Esophagus squamous epithelium (tissue), 5 donors: ENCODE measurements at places on chromosomes 5 and 9. TPM values are rescaled to one million over a fixed set of nuclear protein-coding genes. Genes with fewer than 3 reads are reported as not detected.

Gene PRRX2
- total RNA-seq, result 2.6 TPM

Gene FGFR4
- 1.8 TPM for total RNA-seq

Gene FCN2
- not detected for total RNA-seq

Gene FREM1
- 0.09 TPM for total RNA-seq

DNA sequence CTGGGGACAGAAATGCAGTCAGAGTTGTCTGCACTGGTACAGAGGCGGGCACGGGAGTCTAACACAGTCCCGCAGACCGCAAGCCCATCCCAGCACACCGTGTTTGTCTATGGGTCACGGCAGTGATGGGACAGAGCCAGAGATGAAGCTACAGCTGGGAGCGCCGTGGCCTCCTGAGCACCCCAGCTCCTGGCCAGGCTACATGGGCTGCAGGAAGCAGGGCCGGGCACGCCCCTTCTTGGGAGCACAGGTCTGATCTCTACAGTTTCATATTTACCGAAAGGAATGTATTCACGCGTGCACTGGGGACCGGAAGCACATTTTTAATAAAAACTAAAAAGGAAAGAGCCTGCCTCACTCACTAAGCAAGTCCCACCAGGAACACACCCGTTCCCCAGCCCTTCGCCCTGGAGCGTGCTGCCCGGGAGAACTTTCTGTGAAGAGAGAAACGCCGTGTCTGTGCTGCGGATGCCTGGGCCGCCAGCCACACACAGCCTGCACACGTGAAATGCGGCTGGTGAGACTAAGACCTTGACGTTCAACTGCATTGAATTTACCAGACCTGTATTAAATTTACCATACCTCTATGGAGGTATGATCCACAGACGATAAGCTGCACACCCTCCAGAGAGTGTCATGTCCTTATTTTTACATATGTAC, 81.1 kb downstream of the VAV2 start:
- peak overlapping the region; percentile 31 for H3K4me3 ChIP-seq
- DNase-seq, result no peak
- no peak overlapping the region for H3K27ac ChIP-seq
- no peaks in the 10 kb centered on the region for H3K27me3 ChIP-seq
- H3K36me3 ChIP-seq, result no peaks in the 10 kb centered on the region

- DNase-seq, result no peak
- no peak overlapping the region for H3K27ac ChIP-seq
- no peak overlapping the region for H3K4me3 ChIP-seq
- no peaks in the 10 kb centered on the region for H3K4me1 ChIP-seq
- no peaks in the 10 kb centered on the region for H3K36me3 ChIP-seq
Measured at GRCh38 chr5:5755888-5756287, 333.4 kb downstream of the ICE1 start.

GRCh38 chr5:180553530-180553929, 37.8 kb downstream of the SCGB3A1 start:
- H3K27me3 ChIP-seq, result no peaks in the 10 kb centered on the region
- no peaks in the 10 kb centered on the region for H3K4me1 ChIP-seq
- no peak overlapping the region for H3K4me3 ChIP-seq
- H3K36me3 ChIP-seq, result no peaks in the 10 kb centered on the region

DNA sequence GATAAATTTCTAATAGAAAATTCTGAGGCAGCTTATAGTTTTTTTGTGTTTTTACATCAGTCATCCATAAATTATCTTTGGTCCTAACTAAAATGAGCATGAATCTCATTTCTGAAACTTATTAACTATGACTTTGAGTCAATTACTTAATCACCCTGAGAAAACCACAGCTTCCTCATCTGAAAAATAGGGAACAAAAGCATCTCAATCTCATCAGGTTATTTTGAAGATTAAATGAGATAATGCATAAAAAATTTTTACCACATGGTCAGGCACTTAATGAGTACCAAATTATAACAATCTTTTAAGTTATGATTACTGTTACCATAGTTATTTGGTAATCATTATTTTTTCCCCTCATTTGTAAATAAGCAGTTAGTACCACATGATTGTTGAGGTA, 279.1 kb downstream of the MAST4 start:
- no peak overlapping the region for H3K4me3 ChIP-seq
- H3K4me1 ChIP-seq, result peaks cover 3% of the 10 kb centered on the region
- DNase-seq, result no peak
- no peaks in the 10 kb centered on the region for H3K36me3 ChIP-seq
- H3K27ac ChIP-seq, result no peak overlapping the region

- no peaks in the 10 kb centered on the region for H3K27me3 ChIP-seq
- no peaks in the 10 kb centered on the region for H3K36me3 ChIP-seq
- no peak overlapping the region for H3K4me3 ChIP-seq
- H3K27ac ChIP-seq, result no peak overlapping the region
Measured at GRCh38 chr5:25694801-25695200, 1050.0 kb upstream of the CDH10 start.

DNA sequence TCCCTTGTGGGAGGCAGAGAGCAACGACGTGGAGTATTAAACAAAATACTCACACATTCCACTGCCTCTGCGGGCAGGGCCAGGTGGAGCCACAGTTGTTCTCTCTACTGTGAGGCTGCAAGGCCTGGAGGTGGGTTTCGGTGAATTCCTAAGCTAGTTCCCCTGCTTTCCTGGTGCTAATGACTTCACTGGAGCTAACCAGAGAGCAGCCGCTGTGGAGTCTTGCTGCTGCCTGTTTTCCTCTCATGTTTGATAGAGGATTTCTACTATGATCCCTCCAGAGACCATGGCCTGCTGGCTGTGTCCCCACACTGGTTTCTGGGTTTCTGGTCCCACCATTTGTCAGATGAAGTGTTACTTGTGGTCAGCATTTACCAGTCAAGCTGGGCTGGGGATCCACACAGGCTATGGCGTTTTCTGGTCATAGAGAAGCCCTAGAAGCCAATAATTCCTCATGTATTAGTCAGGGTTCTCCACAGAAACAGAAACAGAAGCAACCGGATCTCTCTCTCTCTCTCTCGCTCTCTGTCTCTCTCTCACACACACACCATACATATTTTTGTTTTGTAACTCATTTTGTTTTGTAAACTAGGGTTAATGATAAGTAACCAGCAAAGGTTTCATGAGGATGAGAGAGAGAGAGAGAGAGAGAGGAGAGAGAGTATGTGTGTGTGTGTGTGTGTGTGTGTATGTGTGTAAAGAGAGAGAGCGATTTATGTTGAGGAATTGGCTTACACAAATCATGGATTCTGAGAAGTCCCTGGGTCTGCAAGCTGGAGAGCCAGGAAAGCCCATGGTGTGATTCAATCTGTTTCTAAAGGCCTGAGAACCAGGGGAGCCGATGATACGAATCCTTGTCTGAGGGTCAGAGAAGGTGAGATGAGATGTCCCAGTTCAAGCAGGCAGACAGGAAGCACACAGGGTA, 403.0 kb downstream of the GADD45G start:
- H3K27ac ChIP-seq, result no peak overlapping the region
- DNase-seq, result no peak
- no peak overlapping the region for H3K4me3 ChIP-seq
- H3K27me3 ChIP-seq, result no peaks in the 10 kb centered on the region

GRCh38 chr9:86732514-86733171, 214.7 kb downstream of the GAS1 start:
- no peaks in the 10 kb centered on the region for H3K27me3 ChIP-seq
- peaks cover 10% of the 10 kb centered on the region for H3K4me1 ChIP-seq
- H3K27ac ChIP-seq, result peak overlapping the region; percentile 55

GRCh38 chr5:120765189-120765588, 301.1 kb downstream of the PRR16 start:
- H3K4me3 ChIP-seq, result no peak overlapping the region
- no peaks in the 10 kb centered on the region for H3K36me3 ChIP-seq
- H3K4me1 ChIP-seq, result no peaks in the 10 kb centered on the region

GRCh38 chr5:116479776-116480675, 94.6 kb downstream of the SEMA6A start:
- no peak for DNase-seq
- H3K36me3 ChIP-seq, result no peaks in the 10 kb centered on the region
- H3K4me1 ChIP-seq, result no peaks in the 10 kb centered on the region
- no peak overlapping the region for H3K4me3 ChIP-seq

DNA sequence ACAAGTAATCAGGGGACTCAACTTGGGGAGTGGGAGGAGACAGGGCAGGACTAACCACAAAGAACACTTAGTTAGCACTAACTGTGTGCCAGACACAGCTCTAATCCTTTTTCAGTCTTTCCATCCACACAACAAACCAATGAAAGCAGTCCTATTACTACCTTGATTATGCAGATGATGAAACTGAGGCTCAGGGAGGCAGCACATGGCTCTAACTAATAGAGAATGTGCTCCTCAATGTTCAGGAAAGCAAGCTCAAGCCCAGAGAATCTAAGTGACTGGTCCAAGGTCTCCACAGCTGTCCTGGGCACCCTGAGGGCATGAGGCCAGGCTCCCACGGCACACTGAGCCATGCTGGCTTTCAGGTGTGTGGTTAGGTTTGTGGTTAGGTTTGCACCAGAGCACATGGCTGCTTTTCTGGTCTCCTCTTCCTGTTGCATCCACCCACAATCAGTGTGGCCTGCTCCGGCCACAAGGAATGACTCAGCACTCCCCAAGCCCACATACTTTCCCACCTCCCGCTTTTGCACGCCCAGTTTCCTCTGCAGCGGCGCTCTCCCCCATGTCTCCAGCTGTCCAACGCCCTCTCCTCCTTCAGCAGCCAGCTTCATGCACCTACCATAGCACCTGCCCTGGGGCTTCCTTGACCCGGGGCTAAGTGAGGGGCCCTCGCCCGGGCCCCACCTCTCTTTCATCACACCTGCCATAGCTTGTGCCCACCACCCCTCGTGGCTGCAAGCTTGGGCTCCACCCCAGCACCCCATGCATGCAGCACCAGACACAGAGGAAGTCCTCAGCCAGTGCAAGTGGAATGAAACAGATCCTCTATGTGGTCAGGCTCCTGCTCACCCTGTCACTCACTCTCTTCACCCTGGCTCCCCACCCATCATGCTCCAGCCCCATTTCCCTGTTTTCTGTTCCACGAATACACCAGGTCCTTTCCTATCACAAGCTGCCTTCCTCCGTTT, 133.1 kb downstream of the GABBR2 start:
- no peaks in the 10 kb centered on the region for H3K27me3 ChIP-seq
- no peak overlapping the region for H3K27ac ChIP-seq
- no peak for DNase-seq
- no peaks in the 10 kb centered on the region for H3K4me1 ChIP-seq

GRCh38 chr5:59485629-59486439, 407.7 kb downstream of the PDE4D start:
- no peaks in the 10 kb centered on the region for H3K4me1 ChIP-seq
- H3K27me3 ChIP-seq, result no peaks in the 10 kb centered on the region
- no peak overlapping the region for H3K4me3 ChIP-seq
- DNase-seq, result no peak
- H3K36me3 ChIP-seq, result no peaks in the 10 kb centered on the region

- H3K4me3 ChIP-seq, result no peak overlapping the region
- H3K4me1 ChIP-seq, result no peaks in the 10 kb centered on the region
- H3K36me3 ChIP-seq, result no peaks in the 10 kb centered on the region
- H3K27me3 ChIP-seq, result no peaks in the 10 kb centered on the region
- no peak for DNase-seq
- H3K27ac ChIP-seq, result no peak overlapping the region
Measured at GRCh38 chr9:16676519-16676918, 194.0 kb downstream of the BNC2 start.

- no peak overlapping the region for H3K4me3 ChIP-seq
- no peaks in the 10 kb centered on the region for H3K4me1 ChIP-seq
- H3K27me3 ChIP-seq, result no peaks in the 10 kb centered on the region
- H3K27ac ChIP-seq, result no peak overlapping the region
Measured at GRCh38 chr9:93190133-93190525, 6.2 kb downstream of the WNK2 start.

GRCh38 chr5:150409638-150410523, 2.8 kb downstream of the CD74 start:
- H3K4me3 ChIP-seq, result peak overlapping the region; percentile 48
- peak overlapping the region; percentile 81 for H3K27ac ChIP-seq
- H3K4me1 ChIP-seq, result peaks cover 71% of the 10 kb centered on the region
- no peaks in the 10 kb centered on the region for H3K27me3 ChIP-seq

DNA sequence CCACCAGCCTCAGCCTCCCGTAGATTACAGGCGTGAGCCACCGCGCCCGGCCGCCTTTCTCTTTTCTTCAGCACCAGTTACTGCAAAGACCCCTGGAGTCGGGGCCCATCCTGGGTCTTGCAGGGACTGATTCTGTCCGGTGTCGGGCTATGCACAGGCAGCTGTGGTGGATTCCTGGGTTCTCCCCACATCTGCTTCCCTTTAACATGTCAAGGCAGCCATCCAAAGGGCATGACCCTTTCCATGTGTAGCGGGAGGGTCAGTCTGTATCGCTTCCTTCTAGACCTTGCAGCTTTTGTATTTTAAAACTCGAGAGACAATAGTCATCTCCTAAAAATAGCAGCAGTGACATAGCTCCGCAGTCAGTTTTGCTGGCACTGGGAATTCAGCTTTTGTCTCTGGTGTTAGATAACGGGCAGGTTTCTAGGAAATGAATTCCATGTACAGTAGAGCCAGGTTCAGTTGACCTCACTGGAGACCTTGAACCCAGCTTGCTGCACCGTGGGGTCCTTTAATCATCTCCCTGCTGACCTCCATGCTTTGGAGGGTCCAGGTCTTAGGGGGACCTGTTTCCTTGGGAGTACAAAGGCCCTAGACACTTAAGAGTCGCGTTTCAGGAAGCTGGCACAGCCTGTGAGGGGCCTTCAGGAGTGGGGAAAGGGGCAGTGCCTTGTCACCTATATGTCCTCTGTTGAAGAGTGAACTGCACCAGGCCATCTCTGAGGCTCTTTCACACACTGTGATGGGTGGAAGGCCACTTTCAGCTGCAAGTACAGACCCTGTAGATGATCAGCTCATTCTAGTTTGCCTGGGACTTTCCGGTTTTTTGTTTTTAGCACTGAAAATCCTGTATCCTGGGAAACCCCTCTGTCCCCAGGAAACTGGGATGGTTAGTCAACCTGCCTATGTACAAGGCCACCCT, 13.8 kb downstream of the ANKRD33B start:
- DNase-seq, result no peak
- H3K27ac ChIP-seq, result no peak overlapping the region
- no peak overlapping the region for H3K4me3 ChIP-seq

GRCh38 chr5:72439192-72439591, 68.0 kb downstream of the ZNF366 start:
- H3K4me3 ChIP-seq, result no peak overlapping the region
- DNase-seq, result no peak
- peaks cover 1% of the 10 kb centered on the region for H3K4me1 ChIP-seq
- H3K27me3 ChIP-seq, result no peaks in the 10 kb centered on the region
- no peak overlapping the region for H3K27ac ChIP-seq

DNA sequence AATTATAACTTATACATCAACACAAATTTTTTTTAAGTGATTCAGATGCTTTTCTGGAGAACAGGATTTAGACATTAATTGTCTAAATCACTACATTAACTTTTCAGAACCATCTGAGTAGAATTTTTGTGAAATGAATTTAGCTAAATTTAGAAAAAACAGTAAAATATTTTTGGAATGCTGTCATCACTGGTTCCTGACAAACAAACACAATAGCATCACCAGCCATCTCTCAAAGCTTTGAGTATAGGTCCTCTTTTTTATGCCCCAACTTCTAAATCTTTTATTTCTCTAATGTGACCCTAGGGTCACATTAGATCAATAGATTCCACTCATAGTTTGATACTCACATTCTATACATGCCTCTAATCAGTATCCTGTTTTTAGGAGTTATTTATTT, 104.6 kb downstream of the PRR16 start:
- no peak overlapping the region for H3K4me3 ChIP-seq
- no peaks in the 10 kb centered on the region for H3K27me3 ChIP-seq
- H3K36me3 ChIP-seq, result no peaks in the 10 kb centered on the region
- no peak for DNase-seq

- H3K27me3 ChIP-seq, result no peaks in the 10 kb centered on the region
- no peaks in the 10 kb centered on the region for H3K4me1 ChIP-seq
- H3K27ac ChIP-seq, result no peak overlapping the region
- DNase-seq, result no peak
- H3K4me3 ChIP-seq, result no peak overlapping the region
Measured at GRCh38 chr9:133709015-133709611, 29.0 kb downstream of the SARDH start.
